ENCODE measurements at places on chromosomes 13 and 19.

GRCh38 chr19:35350591-35350990 is 2.9 kb downstream of the FFAR1 start:
- DNase-seq: no peak

GRCh38 chr13:53200498-53201453 is 172.2 kb downstream of the OLFM4 start:
- DNase-seq: no peak

GRCh38 chr19:18417250-18418028 is 1.8 kb upstream of the SSBP4 start:
- DNase-seq: no peak

- no peak for DNase-seq
Observed at GRCh38 chr13:110559429-110559943, 2.0 kb downstream of the RAB20 start.

- DNase-seq: no peak
Observed at GRCh38 chr13:52644108-52644507, 1.9 kb downstream of the HNRNPA1L2 start.

- no peak for DNase-seq
Observed at GRCh38 chr13:99909836-99910619, 61.5 kb downstream of the ZIC5 start.

- DNase-seq: no peak
Observed at GRCh38 chr19:54462047-54462654, 1.4 kb downstream of the LENG9 start.

- peak; percentile 65 for DNase-seq
Observed at GRCh38 chr19:3146677-3147100, 10.9 kb downstream of the GNA15 start.

Data from activated T-cell treated with anti-CD3 and anti-CD28 coated beads for 4 hours (primary cell).